ENCODE measurements at places on chromosomes 11 and 22.

- DNase-seq = no peak
Observed at GRCh38 chr11:81840380-81840779, 893.3 kb downstream of the FAM181B start.

DNA sequence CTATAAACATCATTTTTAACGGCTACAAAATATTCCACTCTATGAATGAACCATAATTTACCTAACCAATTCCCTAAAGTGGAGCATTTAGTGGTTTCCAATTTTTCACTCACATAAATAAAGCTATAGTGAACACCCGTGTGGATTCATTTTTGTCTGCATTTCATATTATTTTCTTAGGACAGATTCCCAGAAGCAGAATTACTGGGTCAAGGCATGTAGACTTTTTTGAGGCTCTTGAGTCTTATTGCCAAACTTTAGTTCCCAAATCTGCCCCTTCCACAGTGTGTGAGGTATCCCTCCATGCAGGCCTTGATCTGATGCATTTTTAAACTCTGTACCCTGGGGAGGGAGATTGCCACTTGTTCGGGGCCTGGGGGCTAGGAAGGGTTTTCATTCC lies 198.2 kb downstream of the TENM4 start:
- DNase-seq = no peak

GRCh38 chr22:19675428-19675827 lies 38.9 kb upstream of the SEPTIN5 start:
- DNase-seq = no peak

- no peak for DNase-seq
Observed at GRCh38 chr11:45511566-45511965, 153.9 kb downstream of the CHST1 start.

GRCh38 chr22:17741866-17742526 lies 32.3 kb downstream of the BID start:
- no peak for DNase-seq

DNA sequence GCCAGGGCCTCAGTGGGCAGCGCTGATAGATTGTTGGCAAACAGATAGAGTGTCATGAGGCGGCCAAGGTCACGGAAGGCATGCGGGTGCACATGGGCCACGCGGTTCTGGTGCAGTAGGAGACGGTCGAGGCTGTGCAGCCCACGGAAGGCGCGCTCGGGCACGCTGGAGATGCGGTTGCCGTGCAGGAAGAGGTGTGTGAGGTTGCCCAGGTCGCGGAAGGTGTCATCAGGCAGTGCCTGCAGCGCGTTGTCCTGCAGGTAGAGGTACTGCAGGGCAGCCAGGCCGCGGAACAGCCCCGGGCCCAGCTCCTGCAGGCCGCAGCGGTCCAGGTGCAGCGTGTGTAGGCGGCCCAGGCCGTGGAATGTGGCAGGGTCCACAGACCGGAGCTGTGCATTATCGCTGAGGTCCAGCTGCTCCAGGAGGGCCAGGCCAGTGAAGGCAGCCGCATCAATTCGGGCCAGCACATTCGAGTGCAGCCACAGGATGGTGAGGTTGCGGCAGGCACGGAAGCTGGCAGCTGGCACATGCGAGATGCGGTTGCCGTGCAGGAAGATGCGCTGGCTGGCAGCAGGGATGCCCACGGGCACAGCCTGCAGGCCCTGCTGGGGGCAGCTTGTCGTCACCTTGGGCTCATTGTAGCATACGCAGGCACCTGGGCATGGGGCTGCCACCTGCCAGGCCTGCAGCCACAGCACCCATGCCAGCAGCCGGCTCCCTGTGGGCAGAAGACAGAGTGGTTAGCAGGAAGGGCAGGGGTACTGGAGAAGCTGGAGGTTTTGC lies 25.5 kb downstream of the RTN4R start:
- no peak for DNase-seq

- no peak for DNase-seq
Observed at GRCh38 chr22:40258501-40258915, 80.8 kb downstream of the TNRC6B start.
